MCF 10A (cell line): ENCODE measurements at places on chromosomes 13 and 19.

DNA sequence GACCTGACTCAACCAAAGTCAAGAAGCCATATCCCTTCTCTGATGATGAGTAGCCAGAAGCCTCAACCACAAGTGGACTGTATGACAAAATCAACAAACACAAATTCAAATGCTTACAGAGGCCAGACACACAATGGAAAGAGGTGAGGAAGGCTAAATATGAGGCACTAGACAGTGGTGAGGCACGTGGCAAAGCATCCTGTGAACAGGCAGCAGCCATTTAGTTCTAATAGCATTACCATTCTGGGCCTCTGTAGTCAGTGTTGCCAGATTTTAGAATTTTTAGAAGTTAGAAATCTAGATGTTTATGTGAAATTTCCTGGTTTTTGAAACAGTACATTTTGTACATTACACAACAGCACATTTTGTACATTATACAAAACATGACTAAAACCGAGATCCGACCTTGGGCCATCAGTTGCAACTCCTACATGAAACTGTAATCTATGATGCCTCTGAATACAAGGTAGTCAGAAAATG is 403.3 kb downstream of the COG6 start:
- peak; percentile 69 for DNase-seq

DNA sequence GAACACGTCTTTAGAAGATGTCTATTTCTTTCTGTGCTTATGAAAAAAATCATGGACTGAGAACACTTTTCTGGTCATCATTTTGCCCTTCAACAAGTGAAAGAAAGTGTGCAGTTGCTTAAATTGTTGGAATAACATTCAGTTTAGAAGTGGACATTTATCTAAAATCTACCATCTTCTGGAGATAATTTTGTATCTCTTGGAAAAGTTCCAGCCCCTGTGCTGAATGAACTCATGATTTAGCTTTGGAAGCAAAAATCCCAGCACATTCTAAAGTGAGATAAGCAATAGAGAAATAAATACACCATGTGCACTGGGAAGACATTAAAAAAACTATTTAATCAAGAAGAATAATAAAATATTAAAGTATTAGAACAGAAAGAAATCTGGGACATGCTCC is 1420.8 kb upstream of the SLC10A2 start:
- no peak for DNase-seq

GRCh38 chr13:52921194-52921593 is 72.8 kb upstream of the PCDH8 start:
- no peak for DNase-seq

DNA sequence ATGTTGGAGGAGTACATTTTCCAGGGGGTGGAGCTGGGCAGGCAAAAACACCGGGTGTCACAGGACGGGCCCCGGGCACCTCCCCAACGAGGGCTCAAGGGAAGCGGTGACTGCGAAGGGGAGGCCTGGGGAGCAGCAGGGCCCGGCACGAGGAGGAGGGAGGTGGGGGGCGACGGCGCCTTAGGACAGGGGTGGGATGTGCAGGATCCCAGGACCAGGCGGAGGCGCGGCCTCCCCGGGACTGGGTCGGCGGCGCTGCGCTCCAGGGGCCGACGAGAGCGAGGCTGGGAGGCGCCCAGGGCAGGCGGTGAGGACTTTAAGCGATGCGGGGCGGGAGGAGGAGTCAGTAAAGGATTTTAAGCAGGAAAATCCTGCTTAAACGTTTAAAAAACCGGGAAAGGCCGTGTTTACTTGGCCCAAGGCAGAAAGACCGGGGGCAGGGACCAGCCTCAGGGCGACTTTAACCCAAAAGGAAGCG is 427 bp downstream of the ZNF160 start:
- peak; percentile 22 for DNase-seq

- peak; percentile 59 for DNase-seq
These were observed 30.2 kb upstream of the CPB2 start for GRCh38 chr13:46134961-46135522.
